ENCODE measurements at places on chromosomes 5 and 9.

DNA sequence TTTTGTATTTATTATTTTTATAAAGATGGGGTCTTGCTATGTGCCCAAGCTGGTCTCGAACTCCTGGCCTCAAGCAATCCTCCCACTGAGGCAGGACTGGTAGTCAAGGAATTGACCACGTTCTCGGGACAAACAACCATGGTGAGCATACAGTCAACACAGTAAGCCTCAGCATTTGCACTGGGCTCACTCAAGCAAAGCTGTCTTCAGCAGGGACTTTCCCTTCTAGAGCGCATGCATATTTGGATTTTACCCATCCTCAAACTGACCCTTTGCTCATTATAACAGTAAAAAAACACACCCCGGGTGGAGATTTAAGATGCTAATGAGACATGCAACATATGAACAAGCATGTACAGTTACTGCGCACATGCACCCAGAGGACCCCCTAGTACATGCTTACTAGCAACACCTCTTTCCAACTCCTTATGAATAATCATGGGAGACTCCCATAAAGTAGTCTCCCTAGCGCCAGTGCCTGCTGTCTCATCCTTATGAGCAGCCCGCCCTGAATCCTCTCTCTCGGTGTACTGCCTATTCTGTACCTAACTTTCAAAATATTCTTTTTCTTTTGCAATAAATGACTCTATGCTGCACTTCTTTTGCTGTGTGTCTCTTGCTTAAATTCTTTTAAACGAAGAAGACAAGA is 41.5 kb downstream of the C5orf22 start:
- no peak for DNase-seq

- no peak for DNase-seq
These were observed 28.5 kb downstream of the TSPAN17 start for GRCh38 chr5:176675676-176676360.

DNA sequence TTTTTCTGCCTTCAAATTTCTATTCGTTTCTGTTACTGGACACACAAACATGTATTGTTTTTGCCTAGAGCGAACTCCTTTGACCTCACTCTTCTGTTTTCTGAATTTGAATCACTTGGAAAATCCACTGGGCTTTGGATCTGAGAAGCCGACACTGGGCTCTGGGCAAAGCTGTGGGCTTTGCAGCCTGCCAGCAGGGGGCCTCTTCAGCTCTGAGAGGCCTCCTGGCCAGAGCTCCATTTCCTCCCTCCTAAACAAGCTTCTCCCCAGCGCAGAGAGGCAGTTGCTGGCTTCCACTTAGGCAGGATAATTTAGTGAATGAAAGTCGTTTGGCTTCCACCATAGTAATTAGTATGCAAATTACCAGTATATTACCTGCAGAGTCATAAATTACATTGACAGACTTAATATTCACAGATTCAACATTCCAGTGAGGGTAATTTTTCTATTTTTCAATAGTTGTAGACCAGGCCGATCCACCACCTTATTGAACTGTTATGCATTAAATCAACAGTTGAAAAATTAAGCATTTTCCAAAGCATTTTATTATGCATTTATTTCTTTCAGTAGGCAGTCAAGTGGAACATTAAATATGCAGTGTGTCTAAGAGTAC is 104.0 kb upstream of the ZNF366 start:
- no peak for DNase-seq

GRCh38 chr5:159861086-159861485 is 55.2 kb upstream of the ADRA1B start:
- no peak for DNase-seq

DNA sequence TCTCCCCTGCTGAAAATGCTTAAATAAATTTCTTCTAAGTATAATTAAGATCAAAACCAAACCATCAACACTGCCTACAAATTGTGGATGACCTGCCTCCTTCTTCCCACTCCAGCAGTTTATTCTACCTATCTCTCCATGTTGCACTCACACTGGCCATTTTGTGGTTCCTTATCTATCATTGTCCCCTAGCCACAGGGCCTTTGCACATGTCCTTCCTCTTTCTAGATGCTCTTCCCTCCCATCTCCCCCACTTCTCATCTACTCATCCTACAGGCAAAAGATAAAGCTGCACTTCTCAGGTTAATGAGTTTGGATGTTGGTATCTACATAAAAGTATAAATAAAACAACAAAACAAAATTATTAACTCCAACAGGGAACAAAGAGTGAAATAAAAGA is 70.6 kb upstream of the CCNG1 start:
- DNase-seq, result no peak

DNA sequence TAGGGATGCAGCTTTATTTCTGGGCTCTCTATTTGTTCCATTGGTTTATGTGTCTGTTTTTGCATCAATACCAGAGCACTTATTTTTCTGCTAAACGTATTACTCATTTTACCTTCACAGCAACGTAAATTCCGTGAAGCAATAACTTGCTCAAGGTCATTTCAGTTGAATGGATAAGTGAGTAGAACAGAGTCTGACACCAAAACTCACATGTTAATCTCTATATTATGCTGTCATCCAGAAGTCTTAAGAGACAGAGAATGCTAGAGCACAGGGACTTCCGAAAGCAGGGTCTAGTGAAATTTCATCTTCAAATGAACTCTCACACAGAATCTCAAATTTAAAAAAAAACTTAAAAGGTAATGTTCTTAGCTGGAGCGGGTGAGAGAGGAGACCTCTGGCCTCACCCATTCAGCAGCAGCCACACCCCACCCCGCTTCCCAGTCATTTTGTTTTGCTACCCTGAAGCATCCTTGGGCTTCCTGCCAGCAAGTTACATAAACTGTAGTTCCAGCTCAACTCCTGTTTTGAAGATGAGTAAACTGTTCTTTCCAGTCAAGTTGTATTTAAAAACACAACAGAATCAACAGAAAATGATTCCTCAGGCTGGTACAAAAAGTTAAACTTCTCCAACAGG is 69.3 kb downstream of the TRIM36 start:
- DNase-seq, result no peak

DNA sequence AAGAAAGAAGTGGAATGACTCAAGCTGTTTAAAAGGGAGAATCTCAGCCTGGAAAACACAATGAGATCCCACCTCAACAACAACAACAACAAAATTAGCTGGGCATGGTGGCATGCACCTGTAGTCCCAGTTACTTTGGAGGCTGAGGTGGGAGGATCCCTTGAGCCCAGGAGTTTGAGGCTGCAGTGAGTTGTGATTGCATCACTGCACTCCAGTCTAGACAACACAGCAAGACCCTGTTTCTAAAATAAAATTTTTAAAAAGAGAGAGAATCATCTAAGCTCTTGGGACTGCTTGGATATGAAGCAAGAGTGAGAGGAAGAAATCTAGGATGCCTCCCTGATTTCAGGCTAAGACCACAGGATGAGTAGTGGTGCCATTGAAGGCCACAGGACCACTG is 47.4 kb upstream of the KIF2A start:
- DNase-seq, result no peak

DNA sequence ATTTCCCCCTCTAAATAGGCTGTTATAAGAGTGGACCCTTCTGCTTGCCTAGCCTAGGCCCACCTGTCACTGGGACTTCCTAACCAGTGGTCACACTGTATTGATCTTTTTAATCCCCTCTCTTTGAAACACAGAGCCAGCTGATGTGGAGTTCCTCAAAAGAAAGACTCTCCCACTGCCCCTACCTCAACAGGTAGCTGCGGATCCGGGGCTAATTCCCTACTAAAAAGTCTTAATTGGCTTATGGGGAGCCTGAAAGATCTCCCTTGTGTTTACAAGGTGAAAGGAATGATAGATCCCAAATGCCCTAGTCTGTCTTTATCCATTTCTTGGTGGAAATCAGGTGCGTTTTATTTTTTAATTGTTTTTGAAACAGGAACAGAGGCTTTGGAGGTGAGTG is 2.0 kb downstream of the NEUROG1 start:
- no peak for DNase-seq

- DNase-seq, result no peak
These were observed 213.2 kb downstream of the TRIO start for GRCh38 chr5:14356305-14356704.

DNA sequence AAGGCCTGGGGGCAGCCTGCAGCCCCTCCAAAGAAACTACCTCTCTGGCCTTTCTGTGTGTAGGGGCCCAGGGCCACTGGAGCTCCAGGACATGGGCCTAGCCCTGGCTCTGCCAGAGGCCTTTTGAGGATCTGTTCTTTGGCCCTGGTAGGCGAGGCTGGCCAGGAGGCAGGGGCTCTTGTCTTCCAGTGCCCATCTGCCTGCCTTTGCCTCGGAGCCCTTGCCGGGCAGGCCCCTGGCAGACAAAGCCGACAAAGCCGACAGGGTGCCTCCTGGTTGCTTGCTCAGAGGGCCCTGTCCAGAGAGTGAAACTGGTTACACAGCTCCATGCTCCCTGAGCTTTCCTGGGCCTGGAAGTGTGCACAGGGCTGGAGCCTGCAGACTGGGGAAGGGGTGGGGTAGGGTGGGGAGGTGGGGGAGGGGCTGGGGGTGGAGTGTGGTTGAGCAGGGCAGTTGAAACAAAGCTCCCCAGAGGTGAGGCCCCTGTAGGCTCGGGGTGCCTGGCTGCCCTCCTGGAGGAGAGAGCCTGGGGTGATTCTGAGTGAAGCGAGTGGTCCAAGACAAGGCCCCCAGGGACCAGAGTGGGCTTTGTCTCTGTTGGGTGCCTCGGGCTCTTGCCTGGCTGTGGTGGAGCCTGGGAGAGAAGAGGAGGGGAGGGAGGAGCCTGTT is 29.3 kb downstream of the PTPA start:
- no peak for DNase-seq

- DNase-seq, result no peak
These were observed 36.2 kb downstream of the SPOCK1 start for GRCh38 chr5:137462816-137463520.

- no peak for DNase-seq
These were observed 18.6 kb upstream of the SMIM15 start for GRCh38 chr5:61180886-61181285.

Data from stimulated activated CD4-positive, alpha-beta T cell treated with anti-CD3 and anti-CD28 coated beads, TNF-alpha, amount 100 ng/mL, for 4 hours (primary cell).